ENCODE measurements at places on chromosomes 4 and X. TPM values are rescaled to one million over a fixed set of nuclear protein-coding genes. Genes with fewer than 3 reads are reported as not detected.

- H3K4me3 ChIP-seq, result no peak overlapping the region
- no peak for DNase-seq
- H3K27me3 ChIP-seq, result no peaks in the 10 kb centered on the region
- no peaks in the 10 kb centered on the region for H3K36me3 ChIP-seq
- peaks cover 8% of the 10 kb centered on the region for H3K4me1 ChIP-seq
- H3K27ac ChIP-seq, result no peak overlapping the region
Measured at GRCh38 chr4:7976025-7976424, 36.4 kb upstream of the AFAP1 start.

GRCh38 chrX:16783452-16783851 is 2.8 kb upstream of the TXLNG start:
- no peak overlapping the region for H3K27ac ChIP-seq
- H3K4me3 ChIP-seq, result no peak overlapping the region
- DNase-seq, result no peak
- no peaks in the 10 kb centered on the region for H3K4me1 ChIP-seq

- no peak for DNase-seq
- no peaks in the 10 kb centered on the region for H3K36me3 ChIP-seq
- no peaks in the 10 kb centered on the region for H3K4me1 ChIP-seq
- H3K27ac ChIP-seq, result no peak overlapping the region
- H3K4me3 ChIP-seq, result no peak overlapping the region
Measured at GRCh38 chrX:124467202-124467601, 120.8 kb downstream of the SH2D1A start.

- H3K27me3 ChIP-seq, result no peaks in the 10 kb centered on the region
- H3K36me3 ChIP-seq, result no peaks in the 10 kb centered on the region
- H3K27ac ChIP-seq, result no peak overlapping the region
Measured at GRCh38 chr4:16684097-16684496, 214.3 kb downstream of the LDB2 start.

DNA sequence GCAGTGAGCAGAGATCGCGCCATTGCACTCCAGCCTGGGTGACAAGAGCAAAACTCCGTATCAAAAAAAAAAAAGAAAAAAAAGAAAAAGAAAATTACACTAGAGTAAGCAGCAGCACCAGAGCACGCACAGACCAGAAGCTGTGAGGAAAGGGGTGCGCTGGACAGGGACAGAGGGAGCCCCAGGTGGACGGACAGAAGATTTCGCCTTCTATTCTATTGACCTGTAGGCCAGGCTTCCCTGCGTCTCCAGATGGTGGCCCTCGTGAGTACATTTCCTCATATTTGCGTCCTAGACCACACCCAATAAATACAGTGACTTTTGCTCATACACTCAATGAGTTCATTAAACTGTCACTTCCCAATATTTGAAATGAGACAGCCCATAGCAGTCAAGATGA is 19.1 kb downstream of the MTNR1A start:
- no peaks in the 10 kb centered on the region for H3K4me1 ChIP-seq
- H3K36me3 ChIP-seq, result no peaks in the 10 kb centered on the region
- H3K27me3 ChIP-seq, result no peaks in the 10 kb centered on the region

DNA sequence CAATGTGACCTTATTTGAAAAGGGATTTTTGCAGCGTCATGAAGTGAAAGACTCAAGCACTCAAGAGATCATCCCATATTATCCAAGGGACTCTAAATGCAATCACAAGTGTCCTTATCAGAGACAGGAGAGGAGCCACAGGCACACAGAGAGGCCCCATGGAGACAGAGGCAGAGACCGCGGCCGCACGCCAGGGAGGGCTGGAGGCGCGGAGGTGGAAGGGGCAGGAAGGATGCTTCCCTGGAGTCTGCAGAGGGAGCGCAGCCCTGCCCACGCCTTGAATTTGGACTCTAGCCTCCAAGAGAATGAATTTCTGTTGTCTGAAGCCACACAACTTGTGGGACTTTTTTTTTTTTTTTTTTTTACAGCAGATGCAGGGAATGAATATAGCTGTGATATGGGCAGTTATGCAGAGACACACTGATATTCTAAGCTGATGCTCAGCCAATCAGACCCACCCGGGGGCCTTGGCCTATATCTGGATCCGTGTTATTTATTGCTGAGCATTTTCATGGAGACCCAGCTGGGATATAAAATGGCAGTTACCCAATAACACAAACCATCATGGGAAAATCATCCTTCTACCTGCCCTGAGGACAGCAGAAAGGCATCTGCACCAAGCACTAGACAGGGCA is 244.8 kb upstream of the PSAPL1 start:
- H3K4me1 ChIP-seq, result no peaks in the 10 kb centered on the region
- no peak overlapping the region for H3K4me3 ChIP-seq
- DNase-seq, result no peak
- H3K36me3 ChIP-seq, result no peaks in the 10 kb centered on the region
- no peaks in the 10 kb centered on the region for H3K27me3 ChIP-seq

- no peak for DNase-seq
- H3K27ac ChIP-seq, result no peak overlapping the region
- H3K27me3 ChIP-seq, result no peaks in the 10 kb centered on the region
- H3K4me3 ChIP-seq, result no peak overlapping the region
- H3K36me3 ChIP-seq, result no peaks in the 10 kb centered on the region
- no peaks in the 10 kb centered on the region for H3K4me1 ChIP-seq
Measured at GRCh38 chr4:162938738-162939485, 227.8 kb downstream of the NAF1 start.

DNA sequence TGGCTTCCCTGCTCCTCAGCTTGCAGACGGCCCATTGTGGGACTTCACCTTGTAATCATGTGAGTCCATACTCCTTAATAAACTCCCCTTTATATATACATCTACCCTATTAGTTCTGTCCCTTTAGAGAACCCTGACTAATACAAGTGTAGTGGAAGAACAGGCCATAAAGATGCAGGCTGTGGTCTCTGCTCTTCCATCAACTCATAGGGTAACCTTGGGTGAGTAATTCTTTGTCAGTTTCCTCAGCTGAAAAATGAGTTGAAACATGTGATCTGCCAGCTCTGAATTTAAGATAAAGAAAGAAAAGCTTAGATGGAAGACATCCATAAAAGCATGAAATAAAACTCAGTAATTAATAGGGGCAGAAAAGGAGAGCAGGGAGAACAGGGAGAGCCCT is 103.6 kb downstream of the ENOX2 start:
- H3K4me1 ChIP-seq, result no peaks in the 10 kb centered on the region
- no peak overlapping the region for H3K4me3 ChIP-seq
- H3K27ac ChIP-seq, result no peak overlapping the region
- DNase-seq, result no peak
- H3K27me3 ChIP-seq, result no peaks in the 10 kb centered on the region

DNA sequence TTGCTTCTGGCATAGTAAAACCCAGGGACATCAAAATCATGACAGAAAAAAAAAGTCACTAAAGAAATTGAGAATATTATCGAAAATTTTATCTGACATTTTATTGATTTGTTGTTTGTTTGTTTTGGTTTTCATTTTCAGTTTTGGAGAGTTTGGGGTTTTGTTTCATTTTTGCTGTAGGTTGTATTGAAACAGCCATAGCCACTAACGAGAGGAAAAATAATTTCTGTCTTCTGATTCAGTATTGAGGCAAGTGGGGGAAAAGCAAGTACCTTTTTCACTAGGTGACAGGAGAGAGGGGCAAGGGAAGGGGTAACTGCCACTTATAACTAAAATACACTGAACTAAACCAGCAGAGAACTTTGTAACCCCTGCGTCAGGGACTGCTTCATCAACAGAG is 392.8 kb upstream of the NDST3 start:
- H3K36me3 ChIP-seq, result no peaks in the 10 kb centered on the region
- H3K27me3 ChIP-seq, result no peaks in the 10 kb centered on the region
- no peak overlapping the region for H3K4me3 ChIP-seq
- no peak overlapping the region for H3K27ac ChIP-seq

DNA sequence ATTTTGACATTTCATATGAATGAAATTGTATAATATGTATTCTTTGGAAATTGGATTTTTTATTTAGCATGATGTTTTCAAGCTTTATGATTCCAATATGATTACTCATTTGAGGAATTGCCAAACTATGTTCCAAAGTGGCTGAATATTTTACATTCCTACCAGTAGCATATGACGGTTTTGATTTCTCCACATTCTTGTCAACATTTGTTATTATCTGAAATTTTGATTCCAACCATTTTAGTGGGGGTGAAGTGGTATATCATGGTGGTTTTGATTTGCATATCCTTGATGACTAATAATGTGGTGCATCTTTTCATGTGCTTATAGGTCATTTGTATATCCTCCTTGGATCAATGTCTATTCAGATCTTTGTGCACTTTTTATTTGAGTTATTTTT is 2.6 kb upstream of the BEX1 start:
- H3K4me3 ChIP-seq, result no peak overlapping the region
- H3K36me3 ChIP-seq, result no peaks in the 10 kb centered on the region
- no peak overlapping the region for H3K27ac ChIP-seq

DNA sequence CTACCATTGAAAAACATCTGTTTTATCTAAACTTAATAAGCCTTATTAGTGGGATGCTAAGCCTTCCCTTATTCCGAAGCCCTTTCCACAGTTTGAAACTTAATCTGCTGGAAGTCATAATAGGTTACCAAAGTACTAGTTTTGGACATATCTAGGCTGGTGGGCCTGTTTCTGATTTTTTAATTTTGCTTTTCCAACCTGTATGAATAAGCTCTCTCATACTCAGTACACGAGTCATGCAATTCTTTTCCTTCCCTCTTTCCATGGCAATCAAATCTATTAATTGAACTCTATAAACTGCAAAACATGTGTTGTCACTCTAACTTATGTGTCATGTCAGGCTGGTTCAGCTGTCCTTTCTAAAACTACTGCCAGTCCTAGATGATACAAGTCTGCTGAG is 91.0 kb downstream of the AMMECR1 start:
- no peak for DNase-seq
- H3K4me3 ChIP-seq, result no peak overlapping the region
- H3K27me3 ChIP-seq, result peaks cover 43% of the 10 kb centered on the region
- no peaks in the 10 kb centered on the region for H3K36me3 ChIP-seq
- H3K27ac ChIP-seq, result no peak overlapping the region

GRCh38 chrX:10341309-10341708 is 184.5 kb downstream of the CLCN4 start:
- DNase-seq, result no peak
- H3K27ac ChIP-seq, result no peak overlapping the region
- no peak overlapping the region for H3K4me3 ChIP-seq
- H3K4me1 ChIP-seq, result no peaks in the 10 kb centered on the region

ARHGAP6 gene
- total RNA-seq, result 32.6 TPM

PIM2 gene
- total RNA-seq, result 5.8 TPM

XK gene
- 0.66 TPM for total RNA-seq

ADGRL3 gene
- 4.2 TPM for total RNA-seq

CT47A7 gene
- total RNA-seq, result not detected

NUDT11 gene
- total RNA-seq, result 2.6 TPM

PDLIM3 gene
- 25.3 TPM for total RNA-seq

STAP1 gene
- not detected for total RNA-seq

TRIML2 gene
- total RNA-seq, result not detected

FAM241A gene
- total RNA-seq, result 11.5 TPM

RS1 gene
- not detected for total RNA-seq

FGF5 gene
- not detected for total RNA-seq
